ENCODE measurements at places on chromosomes 4 and X. TPM values are rescaled to one million over a fixed set of nuclear protein-coding genes. Genes with fewer than 3 reads are reported as not detected.

MAGEA11 gene
- not detected for polyA plus RNA-seq

TEC gene
- 0.39 TPM for polyA plus RNA-seq

PRDM5 gene
- 3.6 TPM for polyA plus RNA-seq

MAGEB17 gene
- 0.34 TPM for polyA plus RNA-seq

TMEM31 gene
- polyA plus RNA-seq = not detected

UGT2B17 gene
- polyA plus RNA-seq = not detected

FAAH2 gene
- not detected for polyA plus RNA-seq

SPP1 gene
- polyA plus RNA-seq = 0.50 TPM

ZCCHC4 gene
- polyA plus RNA-seq = 7.9 TPM

H2AZ1 gene
- polyA plus RNA-seq = 456 TPM

SSX4B gene
- polyA plus RNA-seq = not detected

PIN4 gene
- polyA plus RNA-seq = 18.2 TPM

FGF13 gene
- not detected for polyA plus RNA-seq

UGT2B10 gene
- not detected for polyA plus RNA-seq

SRPX2 gene
- polyA plus RNA-seq = 43.1 TPM

WDR44 gene
- 8.2 TPM for polyA plus RNA-seq

CCDC158 gene
- not detected for polyA plus RNA-seq

OTC gene
- polyA plus RNA-seq = not detected

TACC3 gene
- 49.7 TPM for polyA plus RNA-seq

AMTN gene
- not detected for polyA plus RNA-seq

NPY5R gene
- not detected for polyA plus RNA-seq

FAM133A gene
- not detected for polyA plus RNA-seq

DGAT2L6 gene
- not detected for polyA plus RNA-seq

CACNA1F gene
- not detected for polyA plus RNA-seq

IL9R gene
- polyA plus RNA-seq = not detected

PPEF2 gene
- polyA plus RNA-seq = not detected

XK gene
- 0.03 TPM for polyA plus RNA-seq

DACH2 gene
- polyA plus RNA-seq = 2.8 TPM

HGFAC gene
- polyA plus RNA-seq = 0.23 TPM

CXCL9 gene
- polyA plus RNA-seq = not detected

PRKG2 gene
- 0.27 TPM for polyA plus RNA-seq

GABRG1 gene
- not detected for polyA plus RNA-seq

TMEM150C gene
- 0.09 TPM for polyA plus RNA-seq

MAGEB2 gene
- not detected for polyA plus RNA-seq

HSFX1 gene
- polyA plus RNA-seq = 0.36 TPM

HTN3 gene
- not detected for polyA plus RNA-seq

MAGEC3 gene
- polyA plus RNA-seq = not detected

SH3D19 gene
- polyA plus RNA-seq = 12.5 TPM

SOD3 gene
- 7.3 TPM for polyA plus RNA-seq

UCHL1 gene
- polyA plus RNA-seq = 1,796 TPM

TENM3 gene
- polyA plus RNA-seq = 29.9 TPM

PPP4R3C gene
- polyA plus RNA-seq = not detected

NUP62CL gene
- not detected for polyA plus RNA-seq

MTMR8 gene
- not detected for polyA plus RNA-seq

GPR173 gene
- 5.2 TPM for polyA plus RNA-seq

Data from IMR-90 (cell line).